ENCODE measurements at places on chromosomes 7 and 10.
A peak's percentile ranks its signal among the peaks of the same experiment; 100 is the strongest.

DNA sequence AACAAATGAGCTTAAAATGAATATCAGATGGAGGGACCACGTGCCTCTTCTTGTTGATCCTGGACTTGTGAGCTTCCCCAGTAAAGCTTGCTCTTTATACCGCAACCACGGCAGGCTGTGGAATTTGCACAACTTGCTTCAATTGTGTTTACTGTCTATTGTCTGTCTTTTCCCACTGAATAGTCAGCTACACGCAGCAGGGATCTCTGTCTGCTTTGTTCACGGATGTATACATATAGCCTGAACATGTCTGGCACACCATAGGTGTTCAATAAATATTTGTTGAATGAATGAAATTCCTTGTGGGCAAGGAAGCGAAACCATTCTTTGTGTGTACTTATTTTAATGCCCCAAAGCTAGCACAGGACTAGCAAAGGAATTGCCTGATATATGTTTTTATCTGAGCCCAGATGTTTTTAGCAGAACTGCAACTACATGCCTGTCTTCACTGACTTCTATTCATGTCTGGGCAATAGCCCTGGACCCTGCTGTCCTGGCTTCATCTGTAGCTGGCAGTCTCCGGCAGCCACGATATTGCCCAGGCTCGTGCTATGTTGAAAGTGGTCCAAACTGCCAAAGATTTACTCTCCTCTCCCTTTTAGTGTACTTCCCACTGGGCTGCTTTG, 29.9 kb upstream of the IFRD1 start:
- no peaks in the 10 kb centered on the region for H3K36me3 ChIP-seq
- H3K4me1 ChIP-seq = peaks cover 10% of the 10 kb centered on the region
- H3K4me3 ChIP-seq = no peak overlapping the region
- H3K27ac ChIP-seq = no peak overlapping the region

- no peak overlapping the region for H3K4me3 ChIP-seq
- H3K4me1 ChIP-seq = no peaks in the 10 kb centered on the region
- ATAC-seq = no peak
- no peak overlapping the region for H3K27ac ChIP-seq
- H3K36me3 ChIP-seq = no peaks in the 10 kb centered on the region
- H3K27me3 ChIP-seq = peaks cover 29% of the 10 kb centered on the region
Measured at GRCh38 chr10:123492016-123492415, 174.1 kb upstream of the GPR26 start.

DNA sequence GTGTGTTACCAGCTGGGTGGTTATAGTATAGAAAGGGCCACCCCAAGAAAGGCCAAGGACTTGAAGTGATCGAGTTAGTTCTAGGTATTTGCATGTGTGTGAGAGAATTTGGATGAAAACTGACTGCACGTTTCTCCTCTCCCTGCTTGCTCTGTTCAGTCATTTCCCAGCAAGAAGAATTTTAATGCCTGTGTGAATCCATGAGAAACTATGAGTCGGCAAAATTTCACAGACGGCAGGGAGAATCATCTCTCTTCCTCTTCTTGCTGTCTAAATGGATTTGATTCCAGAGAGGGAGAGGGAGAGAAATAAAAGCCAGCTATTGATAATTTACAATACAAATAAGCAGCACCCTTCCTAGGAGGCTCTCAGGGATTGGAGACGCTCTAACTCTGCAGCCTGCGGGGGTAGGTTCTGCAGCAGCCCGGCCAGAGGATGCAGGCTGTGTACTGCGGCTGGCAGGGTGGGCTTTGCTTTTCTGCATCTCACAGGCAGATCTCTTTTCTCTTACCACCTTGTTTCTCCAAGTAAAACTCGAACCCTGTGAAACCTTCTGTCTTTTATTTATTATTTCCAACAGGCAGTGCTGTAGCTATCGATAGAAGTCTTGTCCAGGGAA, 183.6 kb downstream of the TCF7L2 start:
- H3K27ac ChIP-seq = no peak overlapping the region
- H3K27me3 ChIP-seq = no peaks in the 10 kb centered on the region
- peaks cover 3% of the 10 kb centered on the region for H3K4me1 ChIP-seq
- no peak for ATAC-seq
- H3K36me3 ChIP-seq = no peaks in the 10 kb centered on the region

DNA sequence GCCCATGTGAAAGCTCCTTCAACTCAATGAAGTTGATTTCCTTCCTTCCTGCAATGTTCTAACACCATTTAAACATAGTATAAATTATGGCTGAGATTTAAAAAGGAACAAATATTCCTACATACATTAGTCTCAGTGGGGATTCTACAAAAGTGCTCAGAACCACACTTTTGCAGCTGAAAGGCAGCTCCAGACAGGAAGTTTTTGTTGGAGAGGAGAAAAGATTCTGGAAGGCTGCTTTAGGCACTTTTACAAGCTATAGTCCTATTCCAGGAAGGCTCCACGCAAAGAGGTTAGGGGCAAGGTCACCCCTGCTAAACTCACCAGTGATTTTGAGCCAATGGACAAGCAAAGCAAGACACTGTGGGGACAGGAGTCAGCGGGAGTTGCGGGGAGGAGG, 179.2 kb upstream of the CDCA7L start:
- H3K36me3 ChIP-seq = no peaks in the 10 kb centered on the region
- no peak for ATAC-seq
- no peak overlapping the region for H3K4me3 ChIP-seq
- no peak overlapping the region for H3K27ac ChIP-seq
- no peaks in the 10 kb centered on the region for H3K4me1 ChIP-seq
- H3K27me3 ChIP-seq = peaks cover 12% of the 10 kb centered on the region

GRCh38 chr7:132528695-132529094, 47.6 kb downstream of the PLXNA4 start:
- no peaks in the 10 kb centered on the region for H3K27me3 ChIP-seq
- H3K4me1 ChIP-seq = no peaks in the 10 kb centered on the region
- no peak for ATAC-seq
- no peaks in the 10 kb centered on the region for H3K36me3 ChIP-seq
- no peak overlapping the region for H3K4me3 ChIP-seq

GRCh38 chr10:132674311-132674710, 111.6 kb downstream of the NKX6-2 start:
- H3K4me1 ChIP-seq = peaks cover 6% of the 10 kb centered on the region
- no peaks in the 10 kb centered on the region for H3K36me3 ChIP-seq
- H3K4me3 ChIP-seq = no peak overlapping the region
- no peak for ATAC-seq
- H3K27ac ChIP-seq = no peak overlapping the region

- no peaks in the 10 kb centered on the region for H3K36me3 ChIP-seq
- H3K27me3 ChIP-seq = no peaks in the 10 kb centered on the region
- no peak for ATAC-seq
- H3K27ac ChIP-seq = no peak overlapping the region
- no peak overlapping the region for H3K4me3 ChIP-seq
- H3K4me1 ChIP-seq = no peaks in the 10 kb centered on the region
Measured at GRCh38 chr7:85178531-85179298, 8.1 kb downstream of the SEMA3D start.

- H3K4me1 ChIP-seq = no peaks in the 10 kb centered on the region
- no peak overlapping the region for H3K27ac ChIP-seq
- no peaks in the 10 kb centered on the region for H3K36me3 ChIP-seq
- H3K4me3 ChIP-seq = no peak overlapping the region
- no peak for ATAC-seq
Measured at GRCh38 chr7:113371416-113372043, 253.2 kb upstream of the SMIM30 start.

DNA sequence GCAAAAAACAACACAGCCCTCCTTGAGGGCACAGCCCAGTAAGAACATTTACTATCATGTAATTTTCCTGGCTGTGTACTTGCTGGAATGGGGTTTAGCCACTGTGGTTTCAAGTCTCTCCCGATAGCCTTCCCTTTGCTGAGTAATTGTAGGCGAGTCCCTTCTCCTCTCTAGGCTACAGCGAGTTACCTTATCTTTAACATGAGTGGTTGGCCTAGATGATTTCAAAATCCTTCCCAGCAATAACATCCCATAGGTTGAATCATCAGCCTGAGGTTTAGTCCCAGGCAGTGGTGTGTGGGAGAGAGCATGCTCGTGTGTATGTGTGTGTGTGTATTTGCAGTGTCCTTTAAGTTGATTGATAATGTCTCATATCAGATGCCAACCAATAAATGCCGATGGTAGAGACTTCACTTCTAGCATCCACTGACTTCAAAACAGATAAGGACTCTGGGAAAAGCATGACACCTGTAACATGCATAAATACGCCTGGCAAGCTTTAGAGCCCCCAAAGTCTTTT, 142.9 kb upstream of the ZMIZ1 start:
- no peak overlapping the region for H3K27ac ChIP-seq
- H3K36me3 ChIP-seq = no peaks in the 10 kb centered on the region
- H3K4me3 ChIP-seq = no peak overlapping the region
- no peak for ATAC-seq
- peaks cover 15% of the 10 kb centered on the region for H3K4me1 ChIP-seq
- H3K27me3 ChIP-seq = no peaks in the 10 kb centered on the region

GRCh38 chr10:117137031-117137910, 799 bp downstream of the VAX1 start:
- H3K27me3 ChIP-seq = peaks cover 100% of the 10 kb centered on the region
- no peak for ATAC-seq
- peak overlapping the region; percentile 45 for H3K4me3 ChIP-seq
- H3K36me3 ChIP-seq = no peaks in the 10 kb centered on the region
- H3K27ac ChIP-seq = no peak overlapping the region

- H3K27me3 ChIP-seq = no peaks in the 10 kb centered on the region
- H3K4me1 ChIP-seq = peaks cover 5% of the 10 kb centered on the region
- H3K4me3 ChIP-seq = no peak overlapping the region
- ATAC-seq = peak; percentile 89
- H3K27ac ChIP-seq = peak overlapping the region; percentile 93
- H3K36me3 ChIP-seq = no peaks in the 10 kb centered on the region
Measured at GRCh38 chr10:86733260-86733671, 23.2 kb upstream of the BMPR1A start.

DNA sequence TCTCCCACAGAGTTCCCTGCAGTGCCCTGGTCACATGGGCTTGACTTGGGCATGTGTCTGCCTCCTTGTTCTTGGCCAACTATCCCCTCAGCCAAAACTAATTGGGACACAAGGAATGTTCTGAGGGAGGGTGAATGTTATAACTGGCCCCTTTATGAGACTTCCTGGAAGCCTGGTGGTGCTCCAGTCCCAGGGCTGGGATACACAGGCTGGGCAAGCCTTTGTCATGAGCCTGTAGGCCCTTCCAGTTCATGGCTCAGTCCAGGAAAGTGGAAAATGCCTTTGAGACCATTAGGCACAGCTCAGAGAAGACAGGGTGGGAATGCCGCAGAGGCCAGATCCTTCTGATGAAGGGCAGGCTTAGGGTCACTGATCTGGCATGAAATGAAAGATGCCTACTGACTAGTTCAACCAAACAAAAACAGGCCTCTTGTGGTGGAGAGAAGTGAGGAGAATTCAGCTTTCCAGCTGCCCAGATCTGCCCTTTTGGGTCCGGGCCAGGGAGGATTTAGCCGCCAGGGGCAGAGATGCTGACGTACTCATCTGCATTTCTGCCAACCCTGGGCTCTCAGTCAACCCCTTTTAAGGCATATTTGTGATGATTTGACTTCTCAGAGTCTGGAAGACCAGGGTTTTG, 961.5 kb downstream of the KCNMA1 start:
- H3K27ac ChIP-seq = peak overlapping the region; percentile 79
- peak; percentile 91 for ATAC-seq
- no peaks in the 10 kb centered on the region for H3K36me3 ChIP-seq

- H3K36me3 ChIP-seq = no peaks in the 10 kb centered on the region
- no peak overlapping the region for H3K4me3 ChIP-seq
- no peak for ATAC-seq
- peaks cover 100% of the 10 kb centered on the region for H3K27me3 ChIP-seq
Measured at GRCh38 chr10:101225846-101226421, 3.3 kb downstream of the LBX1 start.

DNA sequence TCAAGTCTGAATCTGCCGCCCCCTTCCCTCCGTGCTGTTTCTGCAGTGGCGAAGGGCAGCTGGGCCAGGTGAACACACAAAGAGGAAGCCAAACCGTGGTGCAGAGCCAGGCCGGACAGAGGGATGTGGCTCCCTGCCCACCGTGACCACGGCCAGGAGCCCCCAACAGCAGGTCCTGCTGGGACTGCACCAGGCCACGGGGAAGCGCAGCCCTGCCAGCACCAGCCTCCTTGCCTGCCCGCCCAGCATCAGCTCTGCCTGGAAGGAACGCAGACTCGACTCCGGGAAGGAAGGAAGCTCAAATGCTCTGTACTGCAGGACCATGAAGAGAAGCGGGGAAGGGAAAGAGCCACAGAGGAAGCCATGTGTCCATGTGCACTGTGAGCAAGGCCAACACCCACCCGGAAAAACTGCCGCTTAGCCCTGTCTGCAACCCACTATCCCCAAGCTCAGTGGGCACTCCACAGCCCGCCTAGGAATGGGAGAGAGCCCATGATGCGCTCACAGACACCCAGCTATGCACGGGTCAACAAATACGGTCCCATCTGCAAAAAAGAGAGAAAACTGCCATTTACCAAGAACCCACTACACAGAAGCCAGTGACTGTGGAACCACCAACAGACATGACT, 19.0 kb downstream of the GPER1 start:
- H3K36me3 ChIP-seq = no peaks in the 10 kb centered on the region
- no peak for ATAC-seq
- H3K27me3 ChIP-seq = no peaks in the 10 kb centered on the region
- no peak overlapping the region for H3K27ac ChIP-seq

GRCh38 chr7:67661-68395, 124.5 kb upstream of the FAM20C start:
- H3K27ac ChIP-seq = no peak overlapping the region
- no peak overlapping the region for H3K4me3 ChIP-seq
- peaks cover 12% of the 10 kb centered on the region for H3K4me1 ChIP-seq
- no peaks in the 10 kb centered on the region for H3K27me3 ChIP-seq
- H3K36me3 ChIP-seq = no peaks in the 10 kb centered on the region

GRCh38 chr10:100576282-100576635, 40.5 kb downstream of the HIF1AN start:
- H3K4me3 ChIP-seq = no peak overlapping the region
- no peaks in the 10 kb centered on the region for H3K4me1 ChIP-seq
- no peak for ATAC-seq
- H3K27ac ChIP-seq = no peak overlapping the region
- peaks cover 66% of the 10 kb centered on the region for H3K27me3 ChIP-seq

DNA sequence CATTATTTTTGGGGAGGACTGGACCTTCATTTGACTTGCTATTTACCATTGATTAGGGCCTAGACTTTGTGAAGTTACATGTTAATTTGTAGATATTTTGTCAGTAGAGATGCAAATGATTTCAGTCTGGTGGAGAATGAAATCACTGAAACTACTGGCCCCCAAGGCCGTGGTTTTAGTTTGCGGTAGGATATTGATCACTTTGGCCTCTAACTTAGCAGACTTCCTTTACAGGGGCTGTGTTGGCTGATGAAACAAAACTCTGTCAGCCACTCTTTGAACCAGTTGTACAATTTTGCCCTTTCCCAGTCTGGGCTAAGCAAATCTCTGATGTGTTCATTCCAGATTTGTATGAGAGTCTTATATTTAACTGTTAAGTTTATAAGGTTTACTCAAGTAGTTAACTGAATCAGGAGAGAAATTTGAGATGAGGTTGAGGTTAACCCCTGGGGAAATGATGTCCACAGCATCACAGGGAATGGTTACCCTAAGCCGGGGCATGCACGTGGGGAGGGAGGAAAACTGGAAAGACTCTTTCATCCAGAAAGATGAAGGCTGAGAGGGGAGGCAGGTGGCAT, 105.7 kb upstream of the INSIG1 start:
- no peaks in the 10 kb centered on the region for H3K36me3 ChIP-seq
- no peak overlapping the region for H3K27ac ChIP-seq
- peaks cover 59% of the 10 kb centered on the region for H3K27me3 ChIP-seq
- H3K4me3 ChIP-seq = no peak overlapping the region
